ENCODE measurements at places on chromosomes 1 and 21.
A peak's percentile ranks its signal among the peaks of the same experiment; 100 is the strongest.

DNA sequence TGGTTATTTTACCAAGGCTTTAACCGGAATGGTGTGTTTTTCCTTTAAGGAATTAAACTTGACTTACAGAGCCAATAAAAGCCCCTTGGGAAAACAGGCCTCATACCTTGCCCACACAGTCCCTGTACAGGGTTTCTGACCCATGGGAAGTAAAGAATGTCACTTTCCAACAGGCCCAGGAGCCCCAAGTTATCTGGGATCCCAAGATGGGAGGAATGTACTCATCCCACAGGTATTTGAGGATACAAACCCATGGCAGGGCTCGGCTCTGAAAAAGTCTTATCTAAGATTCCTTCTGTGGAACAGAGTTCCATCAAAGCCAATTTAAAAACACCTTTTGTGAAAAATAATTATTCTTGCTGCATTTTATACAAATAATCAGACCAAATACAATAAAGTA lies 15.3 kb upstream of the COX20 start:
- DNase-seq, result no peak

- peak; percentile 65 for DNase-seq
These were observed 162.6 kb upstream of the IRF2BP2 start for GRCh38 chr1:234772345-234773147.

- peak; percentile 63 for DNase-seq
These were observed 3.8 kb downstream of the FBXO2 start for GRCh38 chr1:11650331-11650991.

- DNase-seq, result no peak
These were observed 21.9 kb upstream of the ALDH4A1 start for GRCh38 chr1:18924221-18924691.

DNA sequence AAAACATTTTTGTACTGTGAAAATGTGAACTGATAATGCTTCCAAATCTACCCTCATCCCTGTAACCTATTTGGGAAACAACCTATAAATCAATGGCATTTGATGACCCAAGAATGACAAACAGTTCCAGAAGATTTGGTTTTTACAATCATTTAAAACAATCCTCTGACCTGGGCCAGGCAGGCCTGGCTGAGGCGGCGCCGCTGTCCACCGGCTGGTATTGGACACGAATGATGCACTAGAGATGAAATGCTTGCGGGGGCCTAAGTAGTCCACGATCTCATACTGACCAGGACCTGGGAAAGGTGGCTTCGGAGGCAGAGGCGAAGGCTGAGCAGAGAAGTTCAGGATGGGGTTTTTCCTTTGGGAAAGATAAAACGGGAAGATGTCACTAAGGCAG lies 41.5 kb downstream of the GRHL3 start:
- DNase-seq, result no peak

DNA sequence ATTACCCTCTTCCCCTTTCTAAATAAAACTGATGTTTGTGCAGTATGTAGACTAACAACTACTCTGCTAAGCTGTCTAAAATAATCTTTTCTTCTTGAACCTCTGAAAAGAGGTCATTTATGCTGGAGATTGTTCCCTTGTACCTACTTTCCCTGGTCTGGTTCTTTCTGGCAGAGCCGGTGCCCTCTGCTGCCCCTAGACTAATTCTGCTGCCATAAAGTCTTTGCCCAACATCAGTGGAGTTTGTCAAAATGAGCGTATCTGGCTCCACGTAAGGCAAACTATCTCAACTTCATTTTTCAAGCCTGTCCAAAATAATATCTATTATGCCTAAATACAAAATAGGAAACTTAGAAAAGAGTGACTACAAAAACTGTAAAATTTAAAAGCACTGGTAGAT lies 30.9 kb upstream of the ANGPTL7 start:
- DNase-seq, result no peak

GRCh38 chr1:186183970-186184628 lies 191.0 kb downstream of the TPR start:
- no peak for DNase-seq

GRCh38 chr1:22315315-22316078 lies 136.2 kb upstream of the ZBTB40 start:
- no peak for DNase-seq

DNA sequence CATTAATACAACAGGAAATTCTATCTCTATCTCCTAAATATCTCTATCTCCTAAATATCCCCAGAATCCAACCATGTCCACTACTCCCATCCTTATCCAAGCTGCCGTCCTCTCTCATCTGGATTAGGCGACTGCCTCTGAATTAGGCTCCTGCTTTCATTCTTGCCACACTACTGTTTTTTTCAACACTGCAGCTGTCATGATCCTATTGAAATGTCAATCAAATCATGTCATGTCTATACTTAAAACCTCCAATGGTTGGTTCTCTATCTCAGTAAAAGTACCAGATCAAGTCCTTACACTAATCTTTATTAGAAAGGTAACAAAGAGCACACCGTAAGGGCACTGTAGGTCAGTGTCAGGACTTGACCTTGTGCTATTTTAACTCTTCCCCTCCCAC lies 82.0 kb upstream of the NFIA start:
- DNase-seq, result no peak

- DNase-seq, result no peak
These were observed 55.6 kb upstream of the ABCD3 start for GRCh38 chr1:94362466-94363058.

GRCh38 chr1:182444497-182444896 lies 5.4 kb upstream of the RGSL1 start:
- DNase-seq, result no peak

DNA sequence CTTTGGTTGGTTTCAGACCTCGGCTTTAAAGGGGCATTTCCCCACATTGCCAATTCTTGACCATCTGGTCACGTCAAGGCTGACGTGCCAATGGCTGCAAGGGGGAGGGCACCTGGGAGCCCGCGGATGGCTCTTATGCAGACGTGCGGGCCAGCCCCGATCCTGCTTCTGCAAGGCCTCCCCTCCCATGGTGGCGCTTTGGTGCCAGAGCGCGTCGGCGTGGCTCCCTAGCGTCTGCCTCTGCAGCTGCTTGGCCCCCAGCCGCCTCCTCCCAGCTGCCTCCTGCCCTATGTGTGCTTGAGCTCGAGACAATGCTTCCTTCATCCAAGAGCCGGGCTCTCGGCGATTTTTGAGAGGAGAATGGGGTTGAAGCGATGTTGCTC lies 29.1 kb downstream of the SKI start:
- DNase-seq, result no peak

GRCh38 chr1:56174176-56174885 lies 405.0 kb downstream of the PLPP3 start:
- DNase-seq, result no peak

DNA sequence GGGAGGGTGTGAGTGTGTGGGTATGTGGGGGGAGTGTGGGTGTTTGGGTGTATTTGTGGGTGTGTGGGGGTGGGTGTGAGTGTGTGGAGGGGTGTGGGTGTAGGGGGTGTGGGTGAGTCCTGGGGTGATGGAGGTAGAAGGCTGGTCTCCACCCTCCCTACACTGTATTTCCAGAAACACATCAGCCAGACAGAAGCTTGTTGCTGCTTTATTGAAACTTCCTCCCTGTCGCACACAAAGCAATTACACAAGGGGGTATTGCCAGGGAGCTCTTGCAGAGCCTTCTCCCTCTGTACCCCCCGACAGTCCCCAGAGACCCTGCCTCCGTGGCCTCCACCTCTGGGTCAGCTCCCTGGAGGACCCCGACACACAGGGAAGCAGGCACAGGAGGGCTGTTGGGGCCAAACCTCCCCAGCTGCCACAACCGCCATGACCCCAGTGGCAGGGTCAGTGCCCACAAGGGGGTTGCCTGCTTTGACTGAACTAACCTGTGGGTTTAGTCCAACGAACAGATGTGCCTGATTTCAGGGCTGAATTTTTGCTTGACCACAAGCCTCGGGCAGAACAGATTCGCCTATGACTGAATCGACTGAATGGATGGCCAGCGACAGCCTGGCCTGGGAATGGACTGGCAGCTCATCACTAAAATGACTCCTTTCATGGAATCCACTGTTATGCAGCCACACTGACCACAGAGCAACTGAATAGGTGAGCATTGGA lies 9.1 kb upstream of the MATN1 start:
- no peak for DNase-seq

DNA sequence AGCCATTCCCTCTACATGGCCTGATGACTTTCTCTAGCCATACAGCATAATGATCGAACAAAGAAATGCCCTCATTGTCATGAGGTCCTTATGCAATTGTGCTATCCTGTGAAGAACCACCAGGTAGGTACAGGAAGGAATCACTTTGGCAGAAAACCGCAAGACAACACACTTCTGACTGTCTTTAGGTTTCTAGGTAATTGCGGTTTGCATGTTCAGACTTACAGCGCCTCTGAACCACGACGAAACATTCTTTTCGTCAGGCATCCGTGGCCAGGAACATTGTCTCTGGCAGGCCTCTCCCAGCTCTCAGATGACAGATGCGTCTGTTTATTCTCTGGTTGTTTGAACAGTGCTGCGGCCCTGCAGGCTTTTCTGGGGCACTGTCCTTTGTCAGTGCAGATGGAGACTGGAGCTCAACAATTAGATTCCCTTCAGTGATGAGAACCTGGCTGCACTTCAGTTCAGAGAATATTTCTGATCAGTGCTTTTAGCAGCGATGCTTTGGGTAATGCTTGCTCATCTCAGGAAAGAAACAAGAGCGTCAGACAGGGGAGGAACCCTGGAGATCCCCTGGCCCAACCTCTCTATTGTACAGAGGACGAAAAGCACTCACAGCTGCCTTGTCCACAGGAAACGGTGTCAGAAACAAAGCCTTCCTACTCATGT lies 63.4 kb downstream of the B3GALT5 start:
- no peak for DNase-seq

DNA sequence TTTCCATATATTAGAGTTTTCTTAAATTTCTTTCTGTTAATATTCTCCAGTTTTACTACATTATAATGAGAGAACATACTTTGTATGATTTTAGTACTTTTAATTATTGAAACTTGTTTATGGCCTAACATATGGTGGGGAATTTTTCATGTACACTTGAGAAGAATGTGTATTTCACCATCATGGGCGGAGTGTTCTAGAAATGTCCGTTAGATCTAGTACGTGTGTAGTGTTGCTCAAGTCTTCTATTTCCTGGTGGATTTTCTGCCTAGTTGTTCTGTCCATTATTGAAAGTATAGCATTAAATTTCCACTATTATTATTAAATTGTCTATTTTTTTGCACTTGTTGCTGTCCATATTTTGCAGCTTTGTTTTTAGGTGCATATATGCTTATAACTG lies 64.0 kb upstream of the RGS21 start:
- no peak for DNase-seq

- no peak for DNase-seq
These were observed 2.9 kb downstream of the KRTAP10-7 start for GRCh38 chr21:44603109-44603875.

DNA sequence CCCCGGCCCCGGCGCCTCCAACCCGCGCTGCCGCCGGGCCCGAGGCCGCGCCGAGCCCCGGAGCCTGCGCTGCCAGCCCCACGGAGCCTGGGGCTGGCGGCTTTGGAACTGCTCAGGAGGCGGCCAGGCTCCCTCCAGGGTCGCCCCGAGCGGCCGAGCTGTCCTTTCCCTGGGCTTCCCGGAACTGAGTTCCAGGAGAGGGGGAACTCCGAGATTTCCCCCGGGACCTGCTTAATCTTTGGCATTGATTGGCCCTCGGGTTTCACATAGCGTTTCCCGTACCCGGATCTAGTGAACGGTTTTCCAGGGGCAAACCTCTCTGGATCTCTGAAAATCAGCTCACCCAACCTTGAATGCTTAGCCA lies 504 bp downstream of the H6PD start:
- no peak for DNase-seq

GRCh38 chr1:41313661-41314131 lies 47.5 kb upstream of the FOXO6 start:
- DNase-seq, result no peak

GRCh38 chr1:24969596-24970398 lies 39.7 kb upstream of the RUNX3 start:
- no peak for DNase-seq

DNA sequence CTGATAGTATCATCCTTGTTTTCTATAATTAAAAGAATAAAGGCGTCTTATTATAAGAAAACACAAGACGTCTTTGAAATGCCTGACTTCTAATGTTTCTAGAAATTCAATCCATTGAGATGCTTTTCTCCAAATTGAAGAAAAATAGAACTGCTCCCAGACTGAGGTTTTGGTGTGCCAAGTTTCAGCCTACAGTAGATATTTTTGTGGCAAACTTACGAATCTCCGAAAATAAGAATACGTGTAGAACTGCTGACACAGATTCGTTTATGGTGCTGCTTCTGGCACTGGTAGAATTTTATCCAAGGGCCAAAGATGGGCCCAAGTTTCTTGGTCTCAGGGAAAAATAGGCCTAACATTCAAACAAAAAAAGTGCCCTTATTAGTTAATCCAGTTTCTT lies 554.5 kb upstream of the NR5A2 start:
- no peak for DNase-seq

DNA sequence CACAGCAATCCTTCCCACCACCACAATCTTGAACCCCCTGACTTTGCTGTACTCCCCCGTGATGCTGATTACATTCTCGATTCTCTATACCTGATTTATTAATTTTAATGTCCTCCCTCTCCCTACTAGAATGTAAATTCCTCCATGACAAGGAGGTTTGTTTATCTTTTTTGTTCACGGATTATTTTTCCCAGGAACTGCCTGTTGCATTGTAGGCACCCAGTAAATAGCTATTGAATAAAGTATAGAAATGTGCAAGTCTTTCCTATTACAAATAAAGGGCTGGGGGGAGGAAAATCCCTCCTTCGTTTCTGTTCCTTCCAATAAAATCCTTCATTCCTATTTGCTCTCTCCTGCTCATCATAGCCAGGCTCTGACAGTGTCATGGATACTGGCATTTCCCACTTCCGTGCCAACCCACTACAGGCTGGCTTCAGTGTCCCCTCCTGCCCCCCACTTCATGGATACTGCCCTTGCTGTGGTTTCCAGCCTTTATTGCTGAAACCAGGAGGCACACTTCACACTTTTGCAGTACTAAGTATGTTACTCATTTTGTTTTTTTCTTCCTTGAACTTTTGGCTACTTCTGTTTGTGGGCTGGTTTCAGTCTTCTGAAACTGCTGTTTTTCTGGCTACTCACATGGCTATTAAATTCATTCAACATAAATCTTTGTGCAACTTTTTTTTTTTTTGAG lies 7.5 kb downstream of the KIF1B start:
- no peak for DNase-seq

DNA sequence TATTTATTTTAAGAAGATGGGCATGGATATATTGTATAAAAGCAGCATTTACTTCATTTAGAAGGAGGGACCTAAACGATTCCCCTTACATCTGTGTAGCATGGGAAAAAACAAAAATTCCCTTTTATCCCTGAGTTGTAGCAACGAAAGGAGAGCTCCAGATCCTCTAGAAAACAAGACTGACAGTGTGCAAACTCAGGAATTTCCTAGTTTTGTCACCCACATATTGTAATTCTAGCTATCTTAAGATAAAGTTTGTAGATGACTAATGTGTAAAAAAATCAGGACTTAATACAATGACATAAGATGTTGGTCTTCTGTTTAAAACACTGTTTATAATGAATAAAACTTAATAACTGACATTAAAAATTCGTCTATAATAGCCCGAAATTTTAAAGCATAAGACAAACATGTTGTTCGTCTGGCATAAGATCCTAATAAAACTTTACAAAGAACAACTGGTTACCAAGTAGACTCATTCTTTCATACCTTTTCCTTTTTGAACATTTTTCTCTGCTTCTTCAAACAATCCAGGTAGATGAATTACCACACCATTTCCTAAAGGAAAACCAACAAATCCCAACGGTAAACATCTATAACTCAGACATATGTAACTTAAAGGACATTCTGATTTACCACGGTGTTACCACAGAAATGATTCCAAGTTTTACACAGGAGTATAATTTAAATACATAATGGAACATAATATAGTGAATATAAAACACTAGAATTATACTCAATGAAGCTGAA lies 15.2 kb downstream of the ADSS2 start:
- no peak for DNase-seq

GRCh38 chr21:14736162-14736561 lies 190.0 kb upstream of the SAMSN1 start:
- DNase-seq, result no peak

Data from T-helper 17 cell (primary cell).